ENCODE measurements at places on chromosomes 7 and 10. TPM values are rescaled to one million over a fixed set of nuclear protein-coding genes. Genes with fewer than 3 reads are reported as not detected.

The TMEM236 gene
- total RNA-seq, result 0.08 TPM

DNA sequence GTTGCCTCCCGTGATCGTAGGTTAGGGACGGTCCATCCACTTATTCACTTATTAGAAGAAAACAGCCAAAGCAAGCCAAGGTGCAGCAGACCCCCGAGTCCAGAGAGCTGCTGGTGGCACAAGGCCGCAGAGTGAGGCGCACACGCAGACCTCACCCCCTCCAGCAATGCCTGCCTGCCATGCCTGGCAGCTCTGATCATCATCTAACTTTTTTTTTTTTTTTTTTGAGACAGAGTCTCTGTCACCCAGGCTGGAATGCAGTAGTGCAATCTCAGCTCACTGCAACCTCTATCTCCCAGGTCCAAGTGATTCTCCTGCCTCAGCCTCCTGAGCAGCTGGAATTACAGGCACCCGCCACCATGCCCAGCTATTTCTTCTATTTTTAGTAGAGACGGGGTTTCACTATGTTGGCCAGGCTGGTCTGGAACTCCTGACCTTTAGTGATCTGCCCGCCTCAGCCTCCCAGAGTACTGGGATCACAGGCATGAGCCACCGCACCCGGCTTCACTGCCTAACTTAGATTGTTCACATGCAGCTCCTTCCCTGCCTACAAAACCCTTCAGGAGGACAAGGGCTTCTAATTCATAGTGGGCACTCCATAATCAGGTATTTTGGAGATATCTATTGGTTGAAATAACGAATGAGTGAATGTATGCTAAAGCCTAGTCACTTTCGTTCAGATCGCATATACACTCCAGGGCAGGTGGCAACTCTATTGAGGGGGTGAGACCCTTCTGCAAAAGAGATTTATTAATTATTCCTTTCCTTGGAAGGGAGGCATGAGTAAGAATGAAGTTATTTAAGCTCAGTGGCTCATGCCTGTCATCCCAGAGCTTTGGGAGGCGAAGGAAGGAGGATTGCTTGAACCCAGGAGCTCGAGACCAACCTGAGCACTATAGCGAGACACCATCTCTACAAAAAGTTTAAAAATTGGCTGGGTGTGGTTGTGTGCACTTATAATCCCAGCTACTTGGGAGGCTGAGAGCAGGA, 15.9 kb downstream of the TRIM56 start:
- H3K27ac ChIP-seq, result no peak overlapping the region
- no peak for DNase-seq
- H3K4me1 ChIP-seq, result peaks cover 6% of the 10 kb centered on the region
- H3K36me3 ChIP-seq, result no peaks in the 10 kb centered on the region
- H3K27me3 ChIP-seq, result peaks cover 40% of the 10 kb centered on the region

The SUFU gene
- 13.1 TPM for total RNA-seq

- peaks cover 58% of the 10 kb centered on the region for H3K4me1 ChIP-seq
- H3K27me3 ChIP-seq, result no peaks in the 10 kb centered on the region
- peak overlapping the region; percentile 67 for H3K27ac ChIP-seq
Measured at GRCh38 chr7:2409745-2410414, 6.5 kb downstream of the CHST12 start.

GRCh38 chr10:32004161-32004591, 52.0 kb downstream of the KIF5B start:
- H3K27me3 ChIP-seq, result no peaks in the 10 kb centered on the region
- H3K36me3 ChIP-seq, result peaks cover 14% of the 10 kb centered on the region
- H3K27ac ChIP-seq, result peak overlapping the region; percentile 45
- DNase-seq, result no peak
- no peak overlapping the region for H3K4me3 ChIP-seq

The KIAA1217 gene
- total RNA-seq, result not detected
